Right cardiac atrium (tissue), 5 donors: ENCODE measurements at places on chromosomes 1 and 21.

GRCh38 chr1:119859647-119860046, 36.7 kb downstream of the ADAM30 start:
- DNase-seq = no peak

GRCh38 chr1:36339215-36339614, 15.8 kb upstream of the EVA1B start:
- no peak for DNase-seq

- no peak for DNase-seq
Measured at GRCh38 chr1:65355031-65355712, 45.8 kb downstream of the DNAJC6 start.

GRCh38 chr1:12556368-12556930, 61.6 kb downstream of the DHRS3 start:
- DNase-seq = peak; percentile 73

DNA sequence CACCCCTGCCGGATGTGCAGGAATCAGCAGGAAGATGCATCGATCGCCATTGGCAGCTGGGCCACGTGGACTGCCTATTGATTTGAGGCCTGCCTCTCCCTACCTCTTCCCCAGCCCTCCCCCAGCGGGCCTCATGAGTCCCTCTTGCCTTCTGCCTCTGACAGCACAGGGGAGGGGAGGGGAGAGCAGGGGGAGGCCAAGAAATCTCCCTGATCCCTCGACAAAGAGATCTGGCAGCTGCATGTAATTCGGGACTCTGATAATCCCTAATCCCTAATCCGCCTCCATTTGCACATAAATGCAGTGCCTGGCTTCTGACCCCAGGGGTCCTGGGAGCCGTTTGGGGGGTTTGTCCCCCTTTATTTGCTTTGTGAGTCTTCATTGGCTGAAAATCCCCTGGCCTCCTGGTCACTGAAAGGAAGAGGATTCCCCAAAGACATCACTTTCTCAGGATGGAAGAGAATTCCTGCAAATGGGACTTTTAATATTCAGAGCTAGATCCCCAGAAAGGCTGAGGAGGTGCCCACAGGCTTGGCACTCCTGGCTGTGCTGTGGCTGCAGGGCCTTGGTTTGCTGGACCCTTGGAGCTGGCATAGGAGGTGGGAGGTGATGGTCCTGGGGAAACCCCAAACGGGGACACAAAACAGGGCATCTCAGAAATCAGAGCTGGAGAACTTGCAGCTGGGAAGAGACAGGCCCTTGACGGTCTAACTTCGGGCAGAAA, 239.4 kb upstream of the POU3F1 start:
- no peak for DNase-seq

DNA sequence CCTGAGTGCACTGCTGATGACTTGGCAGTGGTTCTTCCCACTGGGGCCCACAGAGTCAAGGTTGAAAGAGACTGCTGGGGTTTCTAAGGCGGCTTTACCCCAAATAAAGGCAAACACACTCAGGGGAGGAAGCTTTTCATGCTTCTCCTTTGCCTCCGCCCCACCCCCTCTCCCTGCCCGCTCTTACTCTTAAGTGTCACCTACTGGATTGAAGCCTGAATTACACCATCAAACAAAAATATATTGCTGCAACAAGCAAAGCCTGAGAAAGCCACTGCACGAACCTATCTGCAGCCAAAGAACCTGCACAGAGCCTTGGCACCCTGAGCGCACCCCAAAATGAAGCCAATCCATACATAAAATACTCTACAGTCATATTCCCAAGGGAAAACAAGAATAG, 63.1 kb downstream of the PTGFR start:
- no peak for DNase-seq

- no peak for DNase-seq
Measured at GRCh38 chr1:208231881-208232661, 12.1 kb downstream of the PLXNA2 start.

GRCh38 chr1:243213045-243213787, 41.9 kb downstream of the CEP170 start:
- no peak for DNase-seq

- DNase-seq = no peak
Measured at GRCh38 chr1:227317011-227317451, 1.3 kb downstream of the CDC42BPA start.

DNA sequence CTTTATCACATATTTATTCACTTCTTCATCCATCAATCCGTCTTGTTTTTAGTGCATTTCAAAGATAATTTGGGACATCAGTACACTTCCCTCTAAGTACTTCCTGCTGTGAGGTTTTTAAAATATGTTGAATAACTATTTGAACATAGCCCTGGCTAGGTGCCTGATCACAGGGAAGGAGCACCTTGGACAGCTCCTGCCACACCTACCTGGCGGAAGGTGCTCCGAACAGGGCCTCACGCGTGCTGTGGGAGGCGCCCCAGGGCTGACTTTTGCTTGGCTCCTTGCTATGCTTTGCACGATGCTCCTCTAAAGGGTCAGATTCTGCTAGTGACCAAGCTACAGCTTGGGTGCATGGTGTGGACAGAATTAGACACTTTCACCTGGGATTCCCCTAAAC, 4.9 kb upstream of the ATXN7L2 start:
- DNase-seq = no peak

GRCh38 chr1:175808999-175809398, 65.6 kb upstream of the TNR start:
- no peak for DNase-seq

DNA sequence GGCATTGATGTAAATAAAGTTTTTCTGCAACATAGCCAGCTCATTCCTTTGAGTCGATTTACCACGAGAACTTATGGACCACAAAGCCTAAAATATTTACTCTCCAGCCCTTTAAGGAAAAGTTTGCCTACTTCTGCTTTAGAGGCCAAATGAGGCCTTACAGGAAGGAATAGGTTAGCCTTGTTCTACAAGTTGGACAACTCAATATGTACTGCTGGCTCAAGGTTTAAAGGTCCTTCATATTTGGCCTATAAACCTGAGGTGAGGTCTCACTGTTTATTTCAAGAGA, 144.5 kb upstream of the DNAH14 start:
- DNase-seq = no peak

DNA sequence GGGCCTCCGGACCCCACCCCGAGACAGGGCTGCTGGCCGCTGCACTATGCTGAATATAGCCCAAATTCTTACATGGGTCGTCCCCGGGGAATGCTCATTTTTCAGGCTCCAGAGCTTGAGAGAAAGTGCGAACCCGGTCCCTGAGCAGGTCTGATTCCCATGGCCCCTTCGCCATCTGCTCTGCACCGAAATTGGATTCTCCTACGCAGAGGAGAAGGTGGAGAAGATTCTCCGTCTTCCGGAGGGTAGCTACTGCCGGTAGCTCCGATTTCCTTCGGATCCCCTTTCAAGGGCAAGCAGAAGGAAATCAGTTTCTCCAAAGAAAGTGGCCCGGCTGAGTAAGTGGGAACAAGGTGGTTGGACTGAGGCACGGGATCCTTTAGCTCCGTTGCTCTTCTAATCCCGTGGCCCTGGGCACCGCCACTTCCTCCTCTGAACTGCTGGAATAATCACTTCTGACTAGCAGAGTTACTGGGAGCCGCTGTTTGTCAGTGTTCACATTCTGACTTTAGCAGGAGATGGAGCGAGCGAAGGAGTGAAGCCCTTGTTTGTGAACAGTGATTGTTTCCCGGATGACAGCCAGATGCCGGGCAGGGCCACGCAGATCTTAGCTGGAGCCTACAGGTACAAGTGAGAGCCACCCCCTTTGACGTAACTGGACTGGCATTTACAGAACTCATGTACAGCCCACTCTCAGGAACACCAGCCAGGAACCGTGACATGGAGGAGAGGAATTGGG, 1.1 kb upstream of the ZNF496 start:
- peak; percentile 67 for DNase-seq

DNA sequence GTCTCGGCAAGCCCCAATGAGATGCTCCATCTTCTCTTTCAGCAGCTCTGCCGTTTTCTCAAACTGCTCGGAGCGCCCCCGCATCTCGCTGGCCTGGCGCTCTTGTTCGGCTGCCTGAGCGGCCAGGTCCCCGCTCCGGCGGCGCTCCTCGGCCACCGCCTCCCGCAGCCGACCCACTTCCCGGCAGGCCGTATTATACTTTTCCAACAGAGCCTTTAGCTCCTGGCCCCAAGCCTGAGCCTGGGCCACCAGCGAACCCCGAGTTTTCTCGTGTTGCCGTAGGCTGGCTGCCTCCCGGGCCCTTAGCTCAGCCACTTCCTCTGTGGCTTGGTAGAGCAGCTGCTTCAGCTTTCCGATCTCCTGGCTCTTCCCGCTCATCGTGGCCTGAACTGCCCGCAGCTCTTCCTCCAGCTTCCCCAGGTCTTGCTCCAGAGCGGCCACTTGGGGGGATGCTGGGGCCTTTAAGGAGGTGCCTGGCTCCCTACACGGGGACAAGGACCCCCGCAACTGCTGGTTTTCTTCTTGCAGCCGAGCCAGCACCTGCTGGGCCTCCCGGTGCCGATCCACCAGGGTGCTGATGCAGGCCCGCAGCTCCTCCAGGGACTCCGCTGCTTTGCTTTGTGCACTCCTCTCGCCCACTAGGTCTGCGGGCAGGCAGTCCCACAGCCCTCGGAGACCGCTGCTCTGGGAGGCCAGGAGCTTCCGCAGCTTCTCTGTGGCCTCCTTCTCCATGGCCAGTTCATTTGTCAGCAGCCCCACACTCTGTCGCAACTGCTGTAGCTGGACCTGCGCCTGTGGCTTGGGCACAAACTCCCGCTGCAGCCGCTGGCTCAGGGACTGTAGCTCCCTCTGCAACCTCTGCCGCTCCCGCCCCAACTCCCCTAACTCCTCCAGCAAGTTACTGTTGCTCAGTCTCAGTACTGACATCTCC, 13.4 kb upstream of the PIAS3 start:
- DNase-seq = peak; percentile 81

DNA sequence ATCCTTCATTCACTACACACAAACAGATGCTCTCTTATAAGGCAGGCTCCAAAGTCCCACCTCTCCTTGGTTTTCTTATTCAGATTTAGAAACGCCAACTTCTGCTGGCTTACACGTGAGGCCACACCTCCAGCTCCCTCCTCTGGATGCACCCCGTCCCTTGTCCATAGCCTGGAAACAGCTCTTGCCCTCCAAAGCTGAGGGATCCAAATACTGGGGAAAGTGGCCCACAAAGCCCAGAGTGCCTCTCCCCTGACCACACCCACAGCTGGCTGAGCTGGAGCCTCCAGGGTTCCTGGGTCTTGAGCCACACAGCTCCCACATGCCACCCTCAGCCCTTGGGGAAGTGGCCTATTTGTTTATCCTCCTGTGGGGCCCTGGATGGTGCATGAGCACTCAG, 4.5 kb downstream of the LAD1 start:
- DNase-seq = no peak

GRCh38 chr1:240941701-240942370, 329.9 kb upstream of the GREM2 start:
- DNase-seq = no peak

DNA sequence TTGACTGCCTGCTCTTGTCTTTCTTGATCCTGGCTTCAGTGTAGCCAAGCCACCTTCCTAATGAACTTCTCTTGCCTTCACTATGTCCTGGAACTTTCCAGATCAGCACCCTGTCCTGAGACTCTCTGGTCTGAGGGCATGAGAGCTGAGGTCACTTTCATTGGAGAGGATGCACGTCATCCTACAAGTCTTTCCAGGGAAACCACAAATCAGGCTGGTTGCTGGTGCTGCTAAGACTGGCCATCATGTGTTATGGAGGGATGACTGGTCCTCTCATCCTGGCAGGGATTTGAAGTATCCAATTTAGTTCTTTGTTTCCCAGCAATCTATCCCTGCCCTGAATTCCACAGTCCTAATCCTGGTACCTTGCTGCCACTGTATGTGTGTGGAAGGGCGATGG, 228.6 kb downstream of the GPATCH2 start:
- DNase-seq = no peak

DNA sequence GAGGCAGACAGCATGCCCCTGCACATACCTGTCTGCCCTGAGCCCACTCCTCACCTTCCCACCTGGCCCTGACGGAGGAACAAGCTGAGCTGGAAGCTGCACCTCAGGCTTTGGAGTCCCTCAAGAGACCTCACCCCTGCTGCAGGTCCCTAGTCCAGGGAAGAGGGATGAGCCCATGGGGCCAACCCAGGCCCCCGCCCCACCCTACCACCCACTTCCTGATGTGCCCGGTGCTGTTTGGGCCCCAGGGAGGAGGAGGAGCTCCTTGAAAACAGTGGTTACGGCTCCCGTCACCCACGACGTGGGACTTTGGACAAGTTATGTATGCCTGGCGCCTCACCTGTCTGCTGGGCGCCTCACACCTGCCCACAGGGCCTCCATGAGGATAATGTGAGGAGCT, 250.2 kb downstream of the NPHP4 start:
- no peak for DNase-seq

GRCh38 chr1:6727535-6727934, 25.9 kb upstream of the DNAJC11 start:
- DNase-seq = peak; percentile 50

GRCh38 chr1:5720045-5720444, 272.2 kb downstream of the NPHP4 start:
- DNase-seq = no peak
